Fibroblast of skin of back (primary cell): ENCODE measurements at places on chromosomes 12 and 14.

GRCh38 chr12:25421651-25422167, 131.4 kb downstream of the LMNTD1 start:
- DNase-seq, result no peak

DNA sequence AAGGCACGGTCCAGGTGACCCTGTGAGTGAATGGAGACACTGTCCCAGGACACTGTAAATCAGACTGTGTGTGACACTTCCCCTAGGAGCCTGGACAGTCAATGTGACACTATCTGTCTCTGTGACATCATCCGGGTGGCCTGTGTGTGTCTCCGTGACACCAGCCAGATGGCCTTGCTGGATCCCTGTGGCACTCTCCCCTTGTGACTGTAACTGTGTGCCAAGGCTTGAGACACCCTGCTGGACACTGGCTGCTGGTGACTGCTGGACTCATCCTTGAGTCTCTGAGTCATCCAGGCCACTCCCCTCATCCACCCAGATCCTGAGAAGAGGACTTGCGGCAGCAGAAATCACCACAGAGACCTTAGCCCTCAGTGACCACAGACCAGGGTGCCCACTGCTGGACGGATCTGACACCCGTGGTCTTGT, 51.6 kb downstream of the MVK start:
- DNase-seq, result peak; percentile 11

- DNase-seq, result no peak
These were observed 18.5 kb downstream of the ELK3 start for GRCh38 chr12:96212456-96213375.

DNA sequence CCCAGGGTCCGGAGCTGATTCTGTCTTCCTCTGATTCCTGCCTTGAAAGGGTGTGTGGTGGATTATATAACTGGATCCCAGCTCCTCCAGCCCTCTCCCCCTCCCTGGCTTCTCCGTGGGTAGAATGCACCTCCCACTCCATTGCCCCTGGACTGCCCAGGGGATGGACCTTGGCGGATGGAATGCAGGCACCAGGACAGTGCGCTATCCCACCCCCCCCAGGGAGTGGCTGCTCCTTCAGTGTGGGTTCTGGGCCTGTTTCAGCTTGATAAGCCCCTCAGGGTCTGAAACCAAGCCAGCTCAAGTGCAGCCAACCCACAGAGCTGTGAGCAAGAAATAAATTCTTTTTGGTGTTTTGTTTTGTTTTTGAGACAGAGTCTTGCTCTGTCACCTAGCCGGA, 112.4 kb upstream of the TMEM132D start:
- no peak for DNase-seq

DNA sequence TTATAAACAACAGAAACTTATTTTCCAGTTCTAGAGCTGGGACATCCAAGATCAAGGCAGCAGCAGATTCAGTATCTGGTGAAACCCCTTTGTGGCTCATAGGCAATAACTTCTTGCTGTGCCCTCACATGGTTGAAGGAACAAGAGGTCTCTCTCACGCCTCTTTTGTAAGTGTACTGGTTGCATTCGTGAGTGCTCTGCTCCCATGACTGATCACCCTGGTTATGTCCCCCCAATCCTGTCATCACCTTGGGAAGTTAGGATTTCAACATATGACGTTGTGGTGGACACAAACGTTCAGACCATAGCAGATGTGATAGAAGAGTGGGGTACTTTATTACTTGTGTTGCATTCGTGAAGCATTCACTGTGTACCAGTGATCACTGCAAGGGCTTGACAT, 184.0 kb downstream of the SRGAP1 start:
- no peak for DNase-seq

DNA sequence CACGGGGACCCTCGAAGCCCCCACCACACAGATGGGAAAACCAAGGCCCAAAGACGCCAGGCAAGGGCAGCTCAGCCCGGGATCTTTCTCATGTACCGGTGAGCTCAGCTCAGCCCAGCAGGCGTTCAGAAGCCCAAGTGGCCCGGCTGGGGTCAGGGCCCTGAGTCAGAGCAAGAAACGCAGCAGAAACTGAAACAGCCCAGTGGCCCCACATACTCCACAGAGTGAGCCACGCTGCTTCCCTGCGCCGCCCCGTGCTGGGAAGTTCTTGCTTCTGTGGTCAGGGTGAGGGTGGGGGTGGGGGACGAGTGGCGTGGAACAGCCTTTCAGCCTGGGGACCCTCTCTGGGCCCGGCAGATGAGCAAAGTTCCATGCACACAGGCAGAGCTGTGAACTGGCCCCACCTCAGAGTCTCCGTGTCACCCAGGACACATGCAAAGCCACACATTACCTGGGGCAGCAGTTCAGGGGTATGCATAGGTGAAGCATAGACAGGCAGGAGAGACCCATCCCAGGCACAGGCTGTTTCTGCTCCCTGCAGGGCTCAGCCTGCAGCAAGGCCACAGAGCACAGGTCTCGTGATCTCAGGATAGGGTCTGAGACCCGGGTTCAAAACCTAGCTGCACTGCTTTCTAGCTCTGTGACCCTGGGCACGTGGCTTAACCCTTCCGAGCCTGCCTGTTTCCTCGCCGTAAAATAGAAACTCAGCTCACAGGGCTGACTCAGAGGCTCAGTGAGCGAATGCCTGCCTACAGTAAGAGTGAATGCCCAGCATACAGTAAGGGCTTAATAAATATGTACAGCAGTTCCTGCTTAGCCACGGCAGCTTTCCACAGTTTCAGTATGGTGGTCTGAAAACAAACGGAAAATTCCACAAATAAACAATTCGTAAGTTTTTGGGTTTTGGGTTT, 21.6 kb downstream of the NCOR2 start:
- DNase-seq, result no peak

DNA sequence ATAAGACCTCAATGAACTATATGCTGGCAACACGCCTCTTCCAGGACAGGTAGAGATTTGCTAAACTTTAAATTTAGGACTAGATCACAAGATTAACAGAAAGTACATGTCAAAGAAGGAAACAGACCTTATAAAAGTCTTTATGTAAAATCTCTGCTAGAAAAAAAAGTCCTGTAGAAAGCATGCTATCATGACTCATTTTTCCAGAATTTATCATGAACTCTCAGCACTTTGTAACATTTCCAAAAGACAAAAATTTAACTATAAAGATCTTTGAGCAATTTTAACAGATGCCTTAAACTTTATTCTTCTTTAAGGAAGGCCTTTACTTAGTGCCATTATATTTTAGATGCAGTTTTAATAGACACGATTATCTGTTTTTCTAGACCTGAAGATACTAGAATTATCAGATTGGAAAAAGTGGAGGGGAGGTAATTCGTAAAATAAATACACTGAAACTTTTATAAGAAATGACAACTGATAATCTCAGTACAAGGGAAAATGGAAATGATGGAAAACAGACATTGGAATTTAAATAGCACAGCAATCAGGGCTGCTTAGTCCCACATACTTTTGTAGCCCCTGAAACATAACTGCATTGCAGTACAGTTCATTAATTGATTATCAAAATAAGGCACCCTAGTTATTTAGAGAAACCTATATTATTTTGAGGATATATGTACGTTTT, 92.0 kb downstream of the TTLL5 start:
- peak; percentile 40 for DNase-seq

GRCh38 chr14:74217672-74218448, 21.4 kb upstream of the VSX2 start:
- DNase-seq, result peak; percentile 58

DNA sequence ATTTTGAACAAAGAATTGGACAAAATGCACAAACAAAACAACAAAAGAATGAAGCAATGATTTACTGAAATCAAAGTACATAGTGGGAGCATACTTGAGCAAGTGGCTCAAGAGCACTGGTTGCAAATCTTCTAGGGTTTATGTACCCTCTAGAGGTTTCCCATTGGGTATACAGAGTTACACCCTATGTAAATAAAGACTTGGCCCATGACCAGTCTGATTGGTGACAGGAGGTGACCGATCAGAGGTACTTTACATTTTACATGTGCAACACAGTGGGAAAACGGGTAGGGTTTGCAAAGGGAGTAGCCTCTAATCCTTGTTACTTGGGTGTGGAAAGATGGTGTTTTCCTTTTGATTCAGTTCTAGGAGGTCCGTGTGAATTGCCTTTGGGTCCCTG, 10.6 kb upstream of the FAM181A start:
- DNase-seq, result no peak

- no peak for DNase-seq
These were observed 580.2 kb downstream of the MED13L start for GRCh38 chr12:115697340-115697739.
